ENCODE measurements at places on chromosomes 16 and 17.
A peak's percentile ranks its signal among the peaks of the same experiment; 100 is the strongest.

DNA sequence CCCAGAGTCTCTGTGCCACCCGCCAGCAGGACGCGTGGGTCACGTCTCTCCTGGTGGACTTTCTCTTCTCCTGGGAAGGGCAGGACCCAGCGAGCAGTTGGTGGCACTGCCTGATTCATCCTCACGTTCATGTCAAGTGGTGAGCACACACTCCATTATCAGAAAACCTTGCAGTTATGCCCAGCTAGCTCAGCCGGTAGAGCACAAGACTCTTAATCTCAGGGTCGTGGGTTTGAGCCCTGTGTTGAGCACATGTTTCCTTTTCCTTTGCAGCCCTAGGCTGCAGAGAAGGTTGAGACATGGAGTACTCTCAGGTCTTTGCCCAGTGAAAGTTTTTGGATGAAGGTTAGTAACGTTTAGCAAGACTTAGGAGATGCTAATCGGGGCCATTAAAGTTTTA is 8.0 kb downstream of the OR1F1 start:
- DNase-seq, result no peak

GRCh38 chr17:17692353-17693252 is 11.3 kb downstream of the RAI1 start:
- DNase-seq, result no peak

GRCh38 chr16:22340945-22341344 is 33.5 kb downstream of the CDR2 start:
- DNase-seq, result no peak

DNA sequence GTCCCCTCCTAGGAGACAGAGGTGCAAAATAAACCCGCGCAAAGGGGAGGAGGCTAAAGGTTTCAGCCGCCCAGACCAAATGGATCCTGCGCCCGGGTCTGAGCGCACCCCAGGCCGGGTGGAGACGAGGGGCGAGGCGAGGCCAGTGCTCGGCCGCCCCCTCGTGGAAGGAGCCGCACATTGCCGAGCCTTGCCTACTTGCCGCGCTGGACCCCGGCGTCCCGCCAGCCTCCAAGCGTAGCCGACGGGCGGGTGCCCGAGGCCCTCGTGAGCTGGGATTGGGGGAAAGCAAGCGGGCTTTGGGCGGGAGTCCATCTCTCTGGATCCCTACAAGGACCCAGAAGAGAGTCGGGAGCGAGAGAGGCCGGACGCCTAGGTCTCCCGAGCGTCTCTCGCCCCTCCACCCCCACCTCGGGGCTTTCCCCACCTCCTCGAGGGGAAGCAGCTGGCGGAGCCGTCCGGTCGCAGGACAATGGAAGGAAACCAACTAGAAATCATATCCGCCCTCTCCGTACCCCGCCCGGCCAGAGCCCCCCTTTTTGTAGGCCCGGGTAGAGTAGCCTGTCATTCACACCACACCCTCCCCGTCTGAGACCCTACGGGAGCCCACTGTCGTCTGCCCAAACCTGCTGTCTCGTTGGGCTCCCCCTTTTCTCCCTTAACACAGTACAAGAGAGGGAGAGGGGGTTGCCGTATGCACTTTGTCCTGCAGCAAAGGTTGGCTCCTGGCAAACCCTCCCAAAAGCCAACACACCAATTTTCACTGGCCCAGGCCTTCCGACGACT is 664 bp upstream of the BCL6B start:
- peak; percentile 87 for DNase-seq

GRCh38 chr16:733382-734207 is 6.7 kb downstream of the HAGHL start:
- peak; percentile 54 for DNase-seq

- no peak for DNase-seq
Observed at GRCh38 chr17:7748076-7748775, 30.7 kb downstream of the DNAH2 start.

DNA sequence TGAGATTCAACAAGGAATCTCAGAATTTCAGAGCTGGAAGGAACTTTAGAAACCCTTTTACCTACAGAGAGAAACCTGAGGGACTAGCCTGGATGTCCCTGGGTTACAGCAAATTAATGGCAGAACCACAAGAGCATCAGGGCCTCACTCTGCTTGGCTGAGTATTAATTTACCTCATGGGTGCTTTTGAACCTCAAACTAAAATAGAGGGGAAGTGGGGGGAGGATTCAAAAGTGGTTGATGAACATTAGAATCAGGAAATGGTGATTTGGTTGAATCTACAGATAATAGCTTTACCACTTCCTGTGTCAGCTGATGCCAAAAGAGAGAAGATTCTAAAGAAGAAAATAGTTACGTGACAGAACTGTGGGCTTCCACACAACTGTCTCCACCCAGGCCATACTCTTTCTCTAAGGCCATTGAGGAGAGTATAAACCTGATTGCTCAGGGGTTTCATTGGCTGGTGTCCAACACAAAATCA is 11.3 kb upstream of the SKAP1 start:
- DNase-seq, result no peak

- DNase-seq, result no peak
Observed at GRCh38 chr16:72371307-72372086, 199.5 kb upstream of the PMFBP1 start.

DNA sequence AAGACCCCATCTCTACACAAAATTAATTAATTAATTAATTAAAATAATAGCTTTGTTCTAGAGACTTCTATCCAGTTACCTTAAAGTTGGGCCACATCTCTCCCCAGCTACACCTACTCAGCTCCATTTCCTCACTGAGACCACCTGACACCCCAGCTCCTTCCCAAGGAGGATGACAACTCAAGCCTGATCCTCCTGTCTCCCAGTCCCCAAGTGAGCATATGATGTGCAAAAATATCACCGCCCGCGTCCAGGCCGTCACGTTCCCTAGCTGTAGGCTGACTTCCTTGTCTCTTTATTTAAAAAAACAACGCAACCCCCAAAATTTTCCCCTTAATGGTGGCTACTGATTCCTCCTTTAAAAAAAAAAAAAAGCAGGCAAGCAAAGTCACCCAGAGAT is 120.2 kb upstream of the RCVRN start:
- DNase-seq, result no peak

DNA sequence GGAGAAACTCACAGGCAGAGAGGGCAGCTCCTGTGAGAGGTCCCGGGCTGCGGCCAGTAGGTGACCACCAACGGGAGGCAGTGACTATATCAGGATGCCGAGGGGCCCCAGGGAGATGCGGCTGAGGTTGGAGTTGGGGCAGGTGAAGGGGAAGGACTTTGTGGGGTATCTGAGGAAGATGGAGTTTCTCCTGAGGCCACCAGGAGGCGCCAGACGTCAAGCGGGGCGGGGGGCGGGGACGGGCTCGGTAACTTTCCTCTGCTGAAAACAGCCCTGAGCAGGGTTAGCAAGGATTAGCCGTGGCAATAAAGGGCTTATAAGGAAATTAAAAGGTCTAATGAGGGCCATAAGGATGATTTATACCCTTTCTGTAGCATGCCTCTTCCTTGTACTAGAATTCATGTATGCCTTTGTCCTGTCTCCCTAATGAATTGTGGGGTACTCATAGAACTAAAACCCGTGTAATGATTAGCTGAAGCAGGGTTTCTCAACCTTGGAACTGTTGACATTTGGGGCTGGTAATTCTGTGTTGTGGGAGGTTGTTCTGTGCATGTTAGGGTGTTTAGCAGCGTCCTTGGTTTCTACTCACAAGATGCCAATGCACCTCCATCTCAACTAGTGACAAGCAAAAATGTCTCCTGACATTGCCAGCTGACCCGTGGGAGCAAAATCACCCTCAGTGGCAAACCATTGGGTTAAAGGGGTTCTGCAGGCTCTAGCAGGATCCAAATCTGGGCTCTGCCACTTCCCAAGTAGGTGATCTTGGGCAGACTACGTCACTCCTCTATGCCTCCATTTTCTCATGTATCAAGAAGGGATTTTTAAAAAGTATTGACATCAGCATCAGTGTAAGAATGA is 74.8 kb upstream of the GRIN2A start:
- DNase-seq, result peak; percentile 57

- no peak for DNase-seq
Observed at GRCh38 chr17:73281928-73282327, 20.2 kb upstream of the CPSF4L start.

DNA sequence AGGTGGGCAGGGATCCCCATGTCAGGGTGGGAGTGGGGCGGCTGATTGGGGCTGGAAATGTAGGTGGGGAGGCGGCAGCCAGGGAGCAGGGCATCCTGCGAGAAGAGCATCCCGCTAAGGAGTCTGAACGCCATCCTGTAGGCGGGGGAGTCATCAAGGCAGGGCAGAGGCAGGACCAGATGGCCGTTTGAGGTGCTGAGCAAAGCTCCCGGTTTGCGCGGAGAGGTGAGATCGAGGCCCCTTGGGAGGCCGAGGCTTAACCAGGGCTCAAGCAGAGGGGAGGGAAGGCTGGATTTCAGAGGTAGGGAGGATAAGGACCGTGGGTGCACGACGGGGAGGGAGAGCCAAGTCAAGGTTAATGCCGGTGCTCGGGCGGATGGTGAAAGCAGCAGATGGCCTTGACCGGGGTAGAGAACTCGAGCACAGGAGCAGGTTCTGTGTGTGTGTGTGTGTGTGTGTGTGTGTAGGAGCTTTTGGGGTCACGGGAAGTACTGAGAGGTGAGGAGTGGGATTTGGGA is 472 bp upstream of the NME2 start:
- DNase-seq, result no peak

- no peak for DNase-seq
Observed at GRCh38 chr17:82570277-82570676, 50.7 kb downstream of the FOXK2 start.

DNA sequence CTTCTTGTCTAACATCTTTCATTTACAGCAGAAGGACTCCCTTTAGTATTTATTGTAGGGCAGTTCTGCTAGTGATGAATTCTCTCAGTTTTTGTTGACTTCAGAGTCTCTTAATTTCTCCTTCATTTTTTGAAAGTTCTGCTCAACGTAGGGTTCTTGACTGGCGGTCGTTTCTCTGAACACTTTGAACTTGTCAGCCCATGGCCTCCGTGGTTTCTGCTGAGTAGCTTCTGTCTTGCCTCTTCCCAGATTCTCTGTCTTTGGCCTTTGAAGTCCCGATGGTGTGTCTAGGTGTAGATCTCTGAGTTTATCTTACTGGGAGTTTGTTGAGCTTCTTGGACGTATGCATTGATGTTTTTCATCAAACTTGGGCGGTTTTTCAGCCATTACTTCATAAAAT is 13.4 kb downstream of the GAA start:
- no peak for DNase-seq

DNA sequence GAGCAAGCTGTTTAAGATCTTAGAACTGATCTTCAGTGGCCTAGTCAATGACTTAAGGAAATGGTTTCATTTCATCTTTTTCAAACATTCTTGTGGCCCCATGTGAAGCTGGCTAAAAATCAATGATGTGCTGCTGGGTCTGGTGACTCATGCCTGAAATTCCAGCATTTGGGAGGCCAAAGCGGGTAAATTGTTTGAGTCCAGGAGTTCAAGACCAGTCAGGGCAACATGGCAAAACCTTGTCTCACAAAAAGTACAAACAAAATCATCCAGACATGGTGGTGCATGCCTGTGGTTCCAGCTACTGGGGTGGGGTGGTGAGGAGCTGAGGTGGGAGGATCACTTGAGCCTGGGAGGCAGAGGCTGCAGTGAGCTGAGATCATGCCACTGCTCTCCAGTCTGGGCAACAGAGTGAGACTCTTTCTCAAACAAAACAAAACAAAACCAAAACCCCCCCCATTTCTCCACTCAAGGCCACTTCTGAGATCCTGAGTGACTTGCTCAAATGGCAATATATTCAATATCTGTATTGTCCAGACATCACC is 17.4 kb upstream of the COL1A1 start:
- no peak for DNase-seq

DNA sequence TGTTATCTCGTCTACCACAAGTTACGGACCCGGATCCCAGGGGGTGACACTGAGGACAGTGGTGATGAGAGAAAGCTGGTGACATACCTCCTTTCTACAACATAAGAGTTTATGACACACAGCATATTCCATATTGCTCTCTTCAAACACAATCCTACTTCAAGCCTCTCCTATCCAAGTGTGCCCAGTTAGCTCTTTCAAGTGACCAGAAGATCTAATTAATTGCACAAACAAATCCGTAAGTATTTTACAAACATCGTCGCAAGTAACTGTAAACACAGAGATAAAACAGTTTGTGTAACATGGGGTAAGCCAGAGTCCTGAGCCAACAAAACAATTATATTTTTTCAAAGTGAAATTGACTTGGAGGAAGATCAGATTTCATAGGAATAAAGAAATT is 235.0 kb downstream of the CHD9NB start:
- DNase-seq, result no peak

GRCh38 chr16:88772871-88773811 is 11.9 kb downstream of the PIEZO1 start:
- no peak for DNase-seq

DNA sequence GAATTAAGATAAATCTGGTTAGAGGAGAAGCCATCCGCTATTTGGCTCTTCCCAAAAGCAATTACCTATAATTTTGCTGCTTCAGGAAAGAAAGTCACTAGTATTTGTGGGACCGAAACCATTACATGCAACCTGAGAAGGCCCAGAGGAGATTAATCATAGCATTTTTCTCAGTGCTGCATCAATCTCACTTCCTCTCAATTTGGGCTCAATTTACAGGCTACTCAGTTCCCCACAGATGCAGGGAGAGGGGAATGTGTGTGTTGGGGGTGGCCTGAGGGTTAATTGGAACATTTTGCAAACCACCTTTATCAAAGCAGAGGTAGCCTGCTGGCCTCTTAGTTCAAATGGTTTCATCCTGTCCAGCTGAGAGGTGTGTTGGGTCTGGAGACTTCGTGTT is 394.7 kb upstream of the ASIC2 start:
- no peak for DNase-seq

DNA sequence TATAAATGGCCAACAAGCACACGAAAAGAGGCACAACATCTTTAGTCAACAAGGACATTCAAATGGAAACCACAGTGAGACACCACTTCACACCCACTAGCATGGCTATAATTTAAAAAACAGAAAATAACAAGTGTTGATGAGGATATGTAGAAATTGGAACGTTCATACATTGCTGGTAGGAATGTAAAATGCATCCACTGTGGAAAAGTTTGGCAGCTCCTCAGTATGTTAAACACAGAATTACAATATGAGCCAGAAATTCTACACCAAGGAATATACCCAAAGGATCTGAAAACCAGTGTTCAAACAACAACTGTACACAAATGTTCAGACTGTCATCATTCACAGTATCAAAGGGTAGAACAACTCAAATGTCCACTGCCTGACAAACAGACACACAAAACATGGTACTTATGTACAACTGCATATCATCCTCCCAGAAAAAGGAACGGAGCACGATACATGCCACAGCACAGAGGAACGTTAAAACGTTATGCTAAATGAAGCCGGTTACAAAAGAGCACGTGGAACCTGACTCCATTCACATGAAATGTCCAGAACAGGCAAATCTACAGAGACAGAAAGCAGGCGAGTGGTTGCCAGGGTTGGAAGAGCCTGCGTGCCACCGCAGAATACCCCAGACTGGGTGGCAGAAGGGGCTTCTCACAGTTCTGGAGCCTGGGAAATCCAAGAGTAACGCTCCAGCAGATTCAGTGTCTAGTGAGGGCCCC is 32.8 kb upstream of the METRNL start:
- no peak for DNase-seq

GRCh38 chr17:13541032-13541480 is 60.7 kb downstream of the HS3ST3A1 start:
- DNase-seq, result no peak
